ENCODE measurements at places on chromosomes 12 and 14.

DNA sequence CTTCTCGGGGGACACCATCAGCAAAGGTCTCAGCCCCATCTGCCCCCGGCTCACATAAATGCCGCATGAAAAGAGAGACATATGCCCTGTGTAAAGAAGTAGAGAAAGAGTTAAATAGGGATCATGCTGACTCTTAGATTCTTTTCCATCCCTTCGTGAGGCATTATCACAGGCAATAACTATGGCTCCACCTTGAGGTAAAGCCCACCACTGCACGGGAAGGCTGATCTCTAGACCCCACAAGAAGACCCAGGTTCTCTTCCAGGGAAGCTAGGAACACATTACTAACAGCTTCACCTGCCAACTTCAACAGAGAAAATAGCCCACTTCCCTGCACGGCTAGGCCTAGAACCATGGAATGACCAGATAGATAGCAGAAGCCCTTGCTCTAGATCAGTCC, 14.1 kb upstream of the NOP2 start:
- DNase-seq = no peak

DNA sequence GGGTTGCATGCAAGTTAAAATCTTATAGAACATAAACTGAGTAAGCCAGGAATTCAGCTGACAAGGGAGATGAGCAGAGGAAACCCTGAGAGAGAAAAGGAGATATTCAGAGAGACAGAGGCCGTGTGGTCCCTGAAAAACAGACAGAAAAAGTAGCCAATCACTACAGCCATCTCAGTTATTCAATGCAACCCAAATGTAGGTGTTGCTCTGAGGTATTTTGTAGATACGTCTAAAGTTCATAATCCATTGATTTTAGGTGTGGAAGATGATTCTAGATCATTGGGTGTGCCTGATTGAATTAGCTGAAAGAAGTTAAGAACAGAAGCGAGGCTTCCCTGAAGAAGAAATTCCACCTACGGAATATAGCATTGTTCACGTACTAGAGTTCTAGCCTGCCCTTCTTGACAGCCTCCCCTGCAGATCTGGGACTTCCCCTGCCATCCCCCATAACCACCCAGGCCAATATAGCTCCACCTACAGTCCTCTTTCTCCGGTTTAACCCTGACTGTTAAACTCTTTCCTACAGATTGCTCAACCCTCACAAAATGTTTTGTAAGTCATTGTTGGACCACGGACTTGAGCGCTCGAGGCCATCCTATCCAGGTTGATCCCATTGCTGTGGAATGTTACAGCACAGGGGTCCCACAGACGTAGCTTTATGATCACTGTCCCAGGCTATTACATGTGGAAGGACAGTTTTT, 21.7 kb downstream of the AICDA start:
- no peak for DNase-seq

DNA sequence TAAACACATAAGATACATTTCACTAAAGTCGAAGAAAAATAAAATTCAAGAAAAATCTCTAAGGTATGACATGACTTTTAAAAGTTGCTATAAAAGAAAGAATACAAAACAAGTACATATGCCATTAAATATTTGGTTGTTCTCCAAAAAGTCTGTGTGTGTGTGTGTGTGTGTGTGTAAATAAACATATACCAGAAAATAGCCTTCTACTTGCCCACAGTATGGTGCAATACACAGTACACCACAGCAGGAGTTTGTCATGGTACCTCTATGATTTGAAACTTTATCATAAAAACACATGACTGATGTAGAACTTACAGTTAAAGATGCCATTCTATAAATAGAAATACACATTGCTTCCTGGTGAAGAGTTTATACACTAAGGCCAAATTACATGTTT, 692.7 kb upstream of the MGAT4C start:
- no peak for DNase-seq

DNA sequence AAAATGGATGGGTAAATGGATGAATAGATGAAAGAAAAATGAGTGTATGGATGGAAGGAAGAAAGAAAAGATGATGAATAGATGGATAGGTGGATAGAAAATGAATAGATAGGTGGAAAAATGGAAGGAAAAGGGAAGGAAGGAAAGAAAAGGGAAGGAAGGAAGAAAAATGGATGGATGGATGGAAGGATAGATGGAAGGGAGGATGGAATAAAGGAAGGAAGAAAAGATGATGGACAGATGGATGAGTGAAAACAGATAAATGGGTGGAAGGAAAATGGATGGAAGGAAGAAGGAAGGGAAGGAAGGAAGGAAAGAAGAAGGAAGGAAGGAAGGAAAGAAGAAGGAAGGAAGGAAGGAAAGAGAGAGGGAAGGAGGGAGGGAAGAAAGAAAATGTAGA, 107.4 kb downstream of the DICER1 start:
- no peak for DNase-seq

DNA sequence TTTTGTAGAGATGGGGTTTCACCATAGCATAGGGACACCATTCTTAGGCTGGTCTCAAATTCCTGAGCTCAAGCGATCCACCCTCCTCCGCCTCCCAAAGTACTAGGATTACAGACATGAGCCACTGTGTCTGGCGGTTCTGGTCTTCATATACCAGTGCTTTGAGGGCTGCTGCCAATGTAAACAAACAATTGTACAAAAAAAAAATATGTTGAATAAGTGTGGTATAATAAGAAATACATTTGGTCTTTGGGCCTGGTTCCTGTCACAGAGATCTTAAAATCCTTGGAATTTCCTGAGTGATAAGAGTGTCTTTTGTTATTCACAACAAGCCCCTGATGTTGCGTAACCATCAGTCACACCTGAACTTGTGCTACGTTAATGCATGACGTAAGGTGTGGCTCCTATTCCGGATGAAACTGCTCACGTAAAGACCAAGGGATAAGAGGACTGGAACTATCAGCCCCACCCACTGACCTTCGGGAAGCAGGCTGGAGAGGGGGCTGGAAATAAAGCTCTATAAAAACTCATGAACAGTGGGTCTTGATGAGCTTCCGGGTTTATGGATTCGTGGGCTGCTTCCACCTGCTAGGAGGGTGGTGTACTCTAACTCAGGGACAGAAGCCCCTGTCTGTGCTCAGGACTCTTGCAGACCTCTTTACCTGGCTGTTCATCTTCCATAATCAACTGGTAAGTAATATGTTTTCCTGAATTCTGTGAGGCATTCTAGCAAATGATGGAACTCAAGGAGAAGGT, 16.5 kb upstream of the RIMKLB start:
- DNase-seq = no peak

DNA sequence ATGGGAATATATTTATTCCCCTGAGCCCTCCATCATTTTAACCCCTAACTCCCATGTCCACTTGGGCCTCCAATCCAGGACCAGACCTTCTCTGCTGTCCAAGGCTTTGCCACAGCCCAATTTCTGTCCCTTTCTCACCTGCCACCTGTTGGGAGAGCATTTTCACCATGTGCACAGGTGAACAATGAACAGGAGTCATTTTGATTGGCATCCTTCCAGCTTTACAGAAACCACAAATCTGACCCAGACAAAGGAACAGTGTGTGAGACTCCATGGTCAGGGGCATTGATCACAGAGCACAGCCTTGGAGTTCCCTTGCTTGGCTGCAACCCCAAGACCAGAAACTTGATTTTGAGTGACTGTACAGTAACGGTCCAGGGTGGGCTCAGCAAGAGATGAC, 91.9 kb downstream of the CRACR2A start:
- DNase-seq = no peak

DNA sequence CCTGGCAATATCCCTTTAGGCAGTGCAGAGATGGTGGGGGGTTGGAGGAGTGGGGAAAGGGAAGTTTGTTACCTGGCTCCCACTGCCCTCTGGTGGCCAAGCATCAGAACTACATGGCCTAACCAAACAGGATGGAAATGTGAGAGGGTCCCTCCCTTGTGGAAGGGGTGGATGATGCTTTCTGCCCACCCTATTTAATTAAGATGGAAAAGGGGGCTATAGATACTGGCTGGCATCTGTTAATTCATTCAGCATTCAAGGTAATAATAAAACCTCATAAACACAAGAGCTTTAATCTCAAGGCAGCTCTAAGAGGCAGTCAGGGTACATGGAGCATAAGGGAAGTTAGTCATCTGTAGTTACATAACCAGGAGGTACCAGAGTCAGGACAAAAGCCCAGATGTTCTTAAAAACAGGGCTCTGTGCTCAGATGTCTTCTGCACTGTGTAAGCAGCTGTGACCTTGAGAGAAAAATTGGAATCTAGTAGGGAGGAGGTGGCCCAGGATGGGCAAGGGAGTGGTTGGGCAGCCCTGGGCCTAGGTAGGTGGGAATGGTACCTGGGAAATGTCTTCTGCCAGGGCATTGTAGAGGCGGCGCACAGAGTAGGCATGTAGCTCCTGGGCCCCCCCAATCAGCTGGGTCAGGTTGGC, 4.6 kb downstream of the AP1G2 start:
- no peak for DNase-seq

DNA sequence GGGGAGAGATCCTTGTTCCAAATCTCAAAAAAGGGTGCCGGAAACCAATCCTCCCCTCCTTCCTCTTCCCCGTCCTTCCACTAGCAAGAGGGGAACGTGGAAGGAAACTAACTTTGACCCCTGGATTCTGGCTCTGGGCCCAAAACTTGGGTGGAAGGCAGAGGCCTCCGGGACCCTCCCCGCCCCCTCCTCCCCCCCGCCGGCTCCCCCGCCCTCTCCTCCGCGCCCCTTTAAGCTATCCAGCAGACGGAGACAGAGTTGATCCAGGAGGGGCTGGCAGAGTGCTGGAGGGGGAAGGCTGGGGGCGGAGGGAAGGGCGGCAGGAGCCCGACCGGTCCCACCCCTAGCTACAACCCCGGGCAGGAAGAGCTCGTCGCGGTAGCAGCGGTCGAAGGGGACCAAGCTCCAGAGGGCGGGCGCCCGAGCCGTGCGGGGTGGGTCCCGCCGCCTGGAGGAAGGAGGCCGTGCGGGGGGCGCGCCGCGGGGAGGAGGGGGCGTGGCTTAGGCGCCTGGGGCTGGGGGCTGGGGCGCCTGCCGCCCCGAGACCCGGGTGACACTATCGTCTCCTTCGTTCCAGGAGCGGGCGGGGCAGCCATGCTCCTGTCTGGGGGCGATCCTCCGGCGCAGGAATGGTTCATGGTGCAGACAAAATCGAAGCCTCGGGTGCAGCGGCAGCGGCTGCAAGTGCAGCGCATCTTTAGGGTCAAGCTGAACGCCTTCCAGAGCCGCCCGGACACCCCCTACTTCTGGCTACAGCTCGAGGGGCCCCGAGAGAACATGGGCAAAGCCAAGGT, at the start of gene NYNRIN:
TSS of gene NYNRIN (plus strand) at position 351 of the 794 bp plus-strand sequence. CDS start at position 595, 244 bp downstream.
- no peak for DNase-seq

DNA sequence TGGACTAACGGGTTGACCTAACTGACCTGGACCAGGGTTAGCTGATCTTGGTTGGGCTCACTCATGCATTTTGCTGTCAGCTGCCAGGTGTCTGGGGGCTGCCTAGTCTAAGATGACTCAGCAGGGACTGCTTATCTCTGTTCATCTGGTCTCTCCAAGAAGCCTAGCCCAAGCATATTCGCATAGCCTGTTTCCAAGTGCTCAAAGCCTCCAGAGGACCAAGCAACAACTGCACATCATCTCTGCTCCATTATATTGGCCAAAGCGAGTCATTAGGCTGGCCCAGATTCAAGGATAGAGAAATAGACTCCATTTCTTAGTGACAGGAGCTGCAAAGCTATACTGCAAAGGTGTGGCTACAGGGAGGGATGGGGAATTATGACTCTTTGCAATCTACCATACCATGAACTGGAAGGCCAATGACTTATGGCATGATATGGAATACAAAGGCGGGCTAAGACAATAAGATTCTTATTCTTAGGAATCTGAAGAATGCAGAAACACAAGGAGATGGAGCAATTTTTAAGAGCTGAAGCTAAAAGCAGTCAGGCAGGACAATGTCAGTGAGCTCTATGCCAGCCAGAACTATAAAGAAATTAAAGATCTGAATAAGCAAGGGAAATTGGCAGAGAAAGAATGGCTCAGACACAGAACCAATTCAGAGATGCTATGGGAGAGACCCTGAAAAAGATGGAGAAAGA, 194.6 kb upstream of the FSCB start:
- no peak for DNase-seq

DNA sequence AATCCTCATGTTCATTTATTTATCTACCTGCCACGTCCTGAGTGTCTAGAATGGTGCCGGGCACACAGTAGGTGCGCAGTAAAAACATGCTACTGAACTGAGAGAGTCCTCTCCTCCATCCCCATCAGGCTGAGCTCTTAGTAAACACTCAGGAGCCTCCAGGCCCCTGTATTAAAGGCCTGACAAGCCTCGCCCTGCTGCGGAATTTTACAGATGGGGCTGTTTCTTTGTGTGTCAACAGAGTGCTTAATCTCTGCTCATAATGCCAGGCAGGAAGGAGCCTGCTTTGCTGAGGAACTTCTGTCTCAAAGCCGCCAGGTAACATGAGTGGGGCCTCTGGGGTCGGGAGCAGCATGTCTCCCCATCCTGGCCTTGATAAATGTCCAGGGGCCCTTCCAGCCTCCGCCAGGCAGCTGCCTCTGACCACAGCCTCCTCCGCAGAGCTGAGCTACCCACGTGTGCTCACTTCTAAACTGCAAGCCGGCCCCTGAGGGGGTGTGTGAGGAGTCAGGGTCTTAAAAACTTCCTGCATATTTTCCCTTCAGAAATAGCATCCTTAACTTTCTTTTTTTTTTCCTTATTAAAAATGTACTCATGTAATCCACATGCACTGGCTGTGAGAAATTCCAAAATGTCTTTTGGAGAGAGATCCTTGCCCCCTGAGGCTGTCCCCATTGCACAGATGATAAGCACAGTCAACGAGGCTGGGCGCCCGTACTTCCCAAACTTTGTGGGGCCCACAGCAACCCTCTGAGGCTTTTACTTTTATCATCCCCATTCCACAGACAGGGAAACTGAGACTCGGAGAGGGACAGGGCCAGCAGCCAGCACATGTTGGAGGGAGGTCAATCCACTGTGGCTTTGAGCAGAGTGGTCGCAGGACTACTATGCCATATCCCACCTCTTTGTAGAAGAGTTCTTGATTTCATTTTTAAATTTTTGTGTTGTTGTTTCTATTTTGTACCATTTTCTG, 116.0 kb upstream of the NCOR2 start:
- no peak for DNase-seq

DNA sequence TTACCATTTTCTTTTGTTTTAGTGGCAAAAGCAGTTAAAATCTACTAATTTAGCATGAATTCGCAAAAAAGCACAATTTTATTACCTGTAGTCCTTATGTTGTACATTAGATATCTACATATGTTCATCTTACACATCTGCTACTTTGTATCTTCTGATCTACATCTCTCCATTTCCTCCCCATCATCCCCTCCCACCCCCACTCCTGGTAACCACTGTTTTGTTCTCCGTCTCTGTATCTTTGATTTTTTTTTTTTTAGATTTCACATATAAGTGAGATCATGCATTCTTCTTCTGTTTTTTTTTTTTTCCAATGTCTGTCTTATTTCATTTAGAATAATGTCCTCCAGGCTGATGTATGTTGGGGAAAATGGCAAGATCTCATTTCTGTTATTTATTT, 922.7 kb downstream of the VRK1 start:
- no peak for DNase-seq

GRCh38 chr14:27739657-27740156, 1026.9 kb upstream of the FOXG1 start:
- DNase-seq = no peak
